ENCODE measurements at places on chromosomes 16 and 17.

DNA sequence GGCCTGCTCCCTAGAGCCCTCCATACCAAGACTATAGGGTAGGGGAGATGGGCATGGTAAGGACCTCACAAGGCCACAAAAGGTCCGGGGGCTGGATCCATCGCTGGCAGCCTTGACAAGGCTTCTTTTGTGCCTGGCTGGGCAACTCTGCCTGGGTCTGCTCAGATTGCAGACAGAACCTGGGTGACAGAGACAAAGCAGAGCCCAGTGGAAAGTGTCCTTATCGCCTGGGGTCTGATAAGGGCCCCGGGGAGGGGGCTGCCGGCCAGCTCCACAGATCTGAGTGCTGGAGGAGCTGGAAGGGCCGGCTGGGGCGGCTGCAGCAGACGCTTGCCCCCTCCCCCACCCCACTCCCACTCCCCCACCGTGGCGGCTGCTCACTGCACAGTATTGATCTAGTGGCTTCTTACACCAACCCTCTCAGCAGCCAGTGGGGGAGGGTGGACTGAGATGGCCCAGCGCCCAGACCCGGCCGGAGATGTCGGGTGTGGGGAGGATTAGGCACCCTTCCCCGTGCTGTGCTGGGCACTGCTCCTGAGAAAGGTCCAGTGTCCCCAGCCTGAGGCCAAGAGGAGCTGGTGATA lies 7.2 kb downstream of the MMP15 start:
- DNase-seq: no peak

GRCh38 chr17:10600571-10600970 lies 51.1 kb upstream of the MYH2 start:
- no peak for DNase-seq

DNA sequence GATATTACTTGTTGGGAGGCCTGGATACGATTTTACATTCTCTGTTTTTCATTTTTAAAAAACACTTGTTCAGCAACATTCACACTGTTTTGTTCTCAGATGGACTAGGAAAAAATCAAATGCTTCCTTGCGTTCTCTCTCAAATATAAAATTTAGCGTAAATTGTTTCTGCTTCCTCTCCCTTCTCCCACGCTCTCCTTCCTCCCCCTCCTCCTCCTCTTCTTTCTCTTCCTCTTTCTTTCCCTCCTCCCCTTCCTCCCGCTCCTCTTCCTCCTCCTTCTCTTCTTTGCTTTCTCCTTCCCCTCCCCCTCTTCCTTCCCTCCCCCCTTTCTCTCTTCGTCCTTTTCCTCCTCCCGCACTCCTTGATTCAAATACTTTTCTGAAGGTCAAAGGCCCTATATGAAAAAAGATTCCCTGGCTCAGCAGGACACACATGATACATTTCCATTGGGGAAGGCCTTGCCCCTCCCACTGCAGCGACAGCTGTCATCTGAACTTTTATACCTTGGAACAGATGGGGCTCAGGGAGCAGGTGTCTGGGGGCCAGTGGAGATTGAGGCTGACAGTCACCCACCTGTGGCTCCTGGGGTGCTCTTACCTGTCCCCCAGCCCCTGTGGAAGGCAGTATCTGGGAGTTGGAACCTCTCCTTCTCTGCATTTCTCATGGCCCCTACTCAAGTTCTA lies 99.4 kb upstream of the SDK2 start:
- DNase-seq: no peak

DNA sequence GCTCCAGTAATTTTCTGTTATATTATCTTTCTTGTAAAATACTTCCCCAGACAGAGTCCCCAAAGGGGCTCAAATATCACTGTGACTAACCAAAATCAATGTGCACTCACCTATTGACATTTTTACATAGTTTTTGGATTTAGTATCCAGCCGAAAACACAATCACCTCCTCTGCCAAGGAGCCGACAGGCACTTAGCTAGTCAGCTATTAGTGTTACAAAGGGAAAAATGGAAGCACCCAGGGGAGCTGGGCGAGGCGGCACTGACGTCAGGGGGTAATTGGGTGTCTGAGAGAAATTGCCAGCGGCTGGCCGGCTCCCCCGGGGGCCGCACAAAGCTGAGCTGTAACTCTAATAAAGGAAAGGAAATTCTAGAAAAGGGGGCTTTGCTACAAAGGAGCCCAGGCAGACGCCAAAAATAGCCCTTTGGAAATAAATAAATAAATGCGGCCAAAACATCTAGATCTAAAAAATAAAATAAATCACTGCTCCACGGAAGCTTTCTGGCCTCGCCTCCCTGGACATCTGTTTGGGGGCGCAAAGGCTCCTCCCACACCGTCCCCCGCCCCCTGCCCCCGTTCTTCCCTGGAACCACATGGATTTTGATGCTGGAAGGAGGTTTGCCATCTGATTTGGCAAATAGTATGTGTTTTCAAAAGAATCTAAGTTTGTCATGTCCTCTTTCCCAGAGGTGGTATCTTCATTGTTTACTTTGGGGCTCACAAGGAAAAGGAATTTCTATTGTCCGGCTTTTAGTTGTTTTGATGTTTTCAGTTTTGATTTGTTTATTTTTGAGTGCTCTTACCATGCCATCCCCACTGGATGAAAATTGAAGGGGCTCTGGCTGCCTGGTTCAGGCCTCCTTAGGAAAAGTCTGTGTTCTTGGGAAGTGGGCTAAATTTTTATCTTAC lies 156.7 kb downstream of the ZNF423 start:
- no peak for DNase-seq

DNA sequence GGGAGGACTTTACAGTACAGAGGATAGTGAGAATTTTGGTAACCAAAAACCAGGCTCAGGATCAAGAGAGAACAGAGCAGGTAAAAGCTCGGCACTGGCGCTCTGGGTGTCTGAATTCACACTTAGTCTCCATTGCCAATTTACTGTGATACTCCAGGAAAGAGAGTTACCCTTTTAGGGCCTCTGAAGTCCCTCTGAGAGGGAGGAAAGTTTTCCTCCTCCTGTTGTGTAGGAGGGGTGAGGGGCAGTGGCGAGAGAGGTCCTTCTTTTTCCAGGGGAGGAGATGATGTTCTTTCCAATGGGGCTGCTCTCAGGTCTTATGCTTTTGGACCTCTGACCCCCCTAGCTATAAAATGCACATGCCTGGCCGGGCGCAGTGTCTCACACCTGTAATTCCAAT lies 5.4 kb upstream of the TNS4 start:
- no peak for DNase-seq

DNA sequence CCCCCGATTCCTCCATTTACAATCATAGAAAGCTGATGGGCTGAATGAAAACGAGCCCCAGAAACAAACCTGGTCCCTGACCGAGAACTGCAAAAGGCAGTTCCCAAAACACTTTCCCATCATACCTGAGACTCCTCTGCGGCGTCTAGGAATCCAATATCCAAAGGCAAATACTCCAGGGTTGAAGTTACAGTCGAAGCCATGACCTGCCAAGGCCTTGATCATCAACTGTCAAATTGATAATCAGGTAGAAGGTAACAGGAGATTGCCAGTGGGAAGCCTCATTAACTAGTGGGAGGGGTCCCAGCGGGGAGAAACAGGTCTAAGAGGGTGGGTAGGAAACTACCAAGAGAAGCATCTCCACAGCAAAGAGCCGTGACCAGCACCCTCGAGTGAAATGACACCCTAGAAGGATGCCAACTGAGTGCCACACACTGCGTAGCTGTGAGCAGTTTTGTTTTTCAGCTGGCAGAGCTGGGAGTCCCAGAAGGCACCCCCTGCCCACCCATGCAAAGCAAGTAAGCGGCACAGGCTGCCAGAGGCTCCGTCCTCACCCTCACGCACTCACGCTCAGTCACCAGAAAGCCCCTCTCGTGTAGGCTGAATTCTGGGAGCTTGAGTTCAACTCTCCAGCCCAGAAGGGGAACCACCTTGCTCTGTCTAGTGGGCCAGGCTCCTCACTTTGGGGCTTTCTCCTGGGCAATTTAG lies 146.1 kb downstream of the GAS7 start:
- DNase-seq: no peak

DNA sequence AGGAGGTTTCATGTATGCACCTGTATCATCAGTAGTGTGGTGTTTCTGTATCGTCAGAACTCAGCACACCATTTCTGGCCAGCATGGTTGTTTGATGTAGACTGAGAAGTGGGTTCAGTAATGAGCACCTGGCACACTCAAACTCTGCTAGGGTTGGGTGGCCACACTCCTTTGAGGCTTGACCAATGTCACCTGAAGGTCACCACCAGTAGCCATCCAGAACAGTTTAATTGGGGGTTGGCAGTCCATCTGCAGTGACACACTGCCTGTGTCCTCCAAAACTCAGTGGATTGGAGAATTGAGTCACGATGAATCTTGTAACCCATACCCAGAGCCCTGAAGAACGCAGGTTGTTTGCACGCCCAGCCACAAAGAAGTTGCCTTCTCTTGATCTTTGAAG lies 86.8 kb upstream of the HSBP1 start:
- no peak for DNase-seq

DNA sequence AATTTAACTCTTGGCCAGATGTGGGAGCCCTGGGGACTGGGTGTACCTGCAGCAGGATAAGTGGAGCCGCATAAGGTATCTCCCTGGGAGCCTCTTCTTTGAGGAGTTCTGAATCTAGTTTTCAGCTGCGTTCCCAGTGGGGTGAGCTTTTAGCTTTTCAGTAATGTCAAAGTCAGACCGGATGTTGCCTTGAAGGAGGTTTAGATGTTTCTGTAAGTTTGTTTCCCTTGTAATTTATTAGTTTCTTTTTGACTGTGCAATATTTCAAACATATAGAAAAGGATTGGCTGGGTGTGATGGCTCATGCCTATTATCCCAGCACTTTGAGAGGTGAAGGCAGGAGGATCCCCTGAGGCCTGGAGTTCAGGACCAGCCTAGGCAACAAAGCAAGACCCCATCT lies 98.6 kb upstream of the EEF2KMT start:
- no peak for DNase-seq

- no peak for DNase-seq
Observed at GRCh38 chr17:43377056-43377810, 21.6 kb upstream of the ARL4D start.

All from stimulated activated CD4-positive, alpha-beta T cell treated with anti-CD3 and anti-CD28 coated beads, Interleukin-4, amount 100 ng/mL, for 4 hours (primary cell).